ENCODE measurements at places on chromosomes 13 and 19.

DNA sequence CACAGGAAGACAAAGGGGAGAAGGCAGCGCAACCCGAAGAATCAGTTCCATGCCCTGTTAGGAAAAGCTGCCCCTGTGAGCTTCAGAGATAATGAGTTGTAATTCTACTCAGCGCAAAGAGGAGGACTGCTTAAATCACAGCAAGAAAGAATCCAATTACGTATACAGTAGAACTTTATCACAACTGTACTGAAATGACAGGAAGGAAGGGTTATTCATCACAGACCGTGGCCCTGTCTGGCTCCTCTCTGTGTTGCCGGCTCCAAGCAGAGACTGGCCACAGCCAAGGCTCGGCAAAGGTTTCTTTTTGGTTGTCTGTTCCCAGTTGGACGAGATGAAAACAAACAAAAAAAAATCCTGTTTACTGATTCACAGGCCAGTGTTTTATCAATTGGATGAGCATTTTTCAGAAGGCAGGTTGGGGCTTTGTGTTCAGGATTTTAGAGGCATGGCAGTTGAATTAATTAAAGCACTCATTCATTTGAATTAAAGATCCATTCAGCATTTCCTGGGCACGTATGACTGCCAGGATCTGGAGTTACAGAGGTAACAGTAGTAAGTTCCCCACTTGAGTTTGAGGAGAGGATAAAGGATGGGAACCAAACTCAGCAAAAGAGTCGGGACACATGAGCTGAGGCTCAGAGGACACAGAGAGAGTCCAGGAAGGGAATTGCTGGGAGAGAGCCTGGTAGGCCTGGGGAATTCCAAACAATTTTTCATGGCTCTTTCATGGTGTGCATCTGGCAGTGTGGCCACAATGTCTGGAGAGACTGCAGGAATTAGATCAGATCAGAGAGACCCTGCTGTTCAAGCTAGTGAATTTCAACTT lies 341.0 kb downstream of the DNAJC15 start:
- DNase-seq = no peak

DNA sequence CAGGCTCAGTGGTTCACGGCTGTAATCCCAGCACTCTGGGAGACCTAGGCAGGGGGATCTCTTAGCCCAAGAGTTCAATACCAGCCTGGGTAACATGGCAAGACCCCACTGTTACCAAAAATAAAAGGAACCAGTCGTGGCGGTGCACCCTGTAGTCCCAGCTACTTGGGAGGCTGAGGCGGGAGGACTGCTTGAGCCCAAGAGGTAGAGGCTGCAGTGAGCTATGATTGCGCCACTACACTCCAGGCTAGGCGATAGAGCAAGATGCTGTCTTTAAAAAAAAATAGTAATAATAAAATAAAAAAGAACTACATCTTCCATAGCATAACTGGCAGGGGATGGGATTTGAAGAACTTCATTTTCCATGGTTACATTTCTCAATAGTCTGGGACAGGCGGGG lies 3.0 kb downstream of the LYPD3 start:
- DNase-seq = no peak

- no peak for DNase-seq
Observed at GRCh38 chr13:111897846-111898215, 169.1 kb upstream of the SOX1 start.

DNA sequence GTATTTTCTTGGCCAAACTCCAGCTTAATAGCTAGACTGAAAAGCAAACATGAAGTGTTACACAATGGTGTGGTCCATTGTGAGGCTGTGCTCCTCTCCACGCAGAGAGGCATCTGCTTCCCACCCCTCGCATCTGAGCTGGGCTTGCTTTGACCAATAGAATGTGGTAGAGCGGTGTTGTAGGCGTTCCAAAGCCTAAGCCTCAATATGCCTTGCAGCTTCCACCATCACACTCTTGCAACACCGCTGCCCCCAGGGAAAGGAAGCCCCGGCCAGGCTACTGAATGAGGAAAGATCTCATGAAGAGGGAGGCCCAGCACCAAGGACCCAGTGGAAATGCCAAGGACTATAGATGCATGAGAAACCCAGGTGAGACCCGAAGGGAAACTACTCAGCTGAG lies 9.4 kb downstream of the FLT1 start:
- DNase-seq = no peak

GRCh38 chr19:23286477-23286876 lies 36.3 kb upstream of the ZNF724 start:
- no peak for DNase-seq

GRCh38 chr13:37107456-37107855 lies 2.0 kb upstream of the CSNK1A1L start:
- no peak for DNase-seq

- no peak for DNase-seq
Observed at GRCh38 chr19:5692723-5693194, 2.7 kb downstream of the RPL36 start.

- no peak for DNase-seq
Observed at GRCh38 chr13:46527237-46527636, 25.7 kb upstream of the LRCH1 start.

DNA sequence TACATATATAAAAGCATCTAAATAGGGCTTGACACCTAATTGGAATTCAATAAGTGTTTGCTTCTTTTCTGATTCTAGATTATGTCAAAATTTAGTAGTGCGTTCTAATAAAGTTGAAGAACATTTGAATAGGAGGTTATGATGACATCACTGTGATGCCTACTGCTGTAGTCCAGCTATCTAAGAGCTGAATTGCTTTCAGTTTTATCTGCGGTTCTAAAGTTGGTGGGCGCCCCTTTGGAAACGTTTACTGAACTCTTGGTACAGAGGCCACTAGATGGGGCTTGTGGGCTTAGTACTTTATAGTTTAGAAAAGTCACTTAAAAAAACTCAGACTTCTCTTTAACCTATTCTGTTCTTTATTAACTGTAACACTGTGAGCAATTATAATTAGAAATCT lies 776.9 kb downstream of the GPC5 start:
- DNase-seq = no peak

DNA sequence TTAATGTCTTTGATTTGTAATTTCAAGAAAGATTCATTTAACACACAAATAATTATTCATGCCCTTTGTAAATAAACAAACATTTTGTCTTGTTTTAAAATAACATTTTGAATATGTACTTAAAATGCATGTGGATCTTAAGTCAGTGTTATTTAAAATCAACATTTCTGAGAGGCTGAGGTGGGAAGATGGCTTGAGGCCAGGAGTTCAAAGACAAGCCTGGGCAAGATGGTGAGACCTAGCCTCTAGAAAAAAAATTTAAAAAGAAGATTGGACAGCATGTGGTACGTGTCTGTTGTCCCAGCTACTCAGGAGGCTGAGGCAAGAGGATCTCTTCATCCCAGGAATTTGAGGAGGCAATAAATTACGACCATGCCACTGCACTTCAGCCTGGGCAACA lies 1268.2 kb downstream of the SLITRK1 start:
- no peak for DNase-seq

GRCh38 chr13:24745861-24746617 lies 17.9 kb upstream of the RNF17 start:
- no peak for DNase-seq

DNA sequence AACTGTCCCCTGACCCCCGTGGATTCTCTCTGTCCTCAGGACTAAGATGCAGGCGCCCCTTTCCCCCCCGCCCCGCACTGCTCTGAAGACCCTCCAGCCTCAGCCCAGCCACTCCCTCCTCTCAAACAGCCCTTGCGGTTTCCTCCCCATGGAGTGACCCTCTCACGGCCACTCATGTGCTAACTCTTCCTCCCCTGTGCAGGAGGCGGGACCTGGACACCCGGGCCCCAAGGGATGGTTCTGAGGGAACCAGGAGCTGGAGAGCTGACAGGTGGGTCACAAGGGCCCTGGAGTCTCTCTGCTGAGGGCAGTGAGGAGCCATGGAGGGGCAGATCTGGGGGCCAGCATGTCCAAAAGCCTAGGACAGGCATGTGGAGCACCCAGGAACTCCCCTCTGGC lies 1.9 kb downstream of the ISOC2 start:
- no peak for DNase-seq
